Brain (organoid and tissue), 16 donors: ENCODE measurements at places on chromosomes 16 and 17. TPM values are rescaled to one million over a fixed set of nuclear protein-coding genes. Genes with fewer than 3 reads are reported as not detected.

- no peak for DNase-seq
Observed at GRCh38 chr17:29731589-29731929, 108.8 kb upstream of the CORO6 start.

- DNase-seq: no peak
Observed at GRCh38 chr16:69348222-69348621, 3.4 kb downstream of the TMED6 start.

DNA sequence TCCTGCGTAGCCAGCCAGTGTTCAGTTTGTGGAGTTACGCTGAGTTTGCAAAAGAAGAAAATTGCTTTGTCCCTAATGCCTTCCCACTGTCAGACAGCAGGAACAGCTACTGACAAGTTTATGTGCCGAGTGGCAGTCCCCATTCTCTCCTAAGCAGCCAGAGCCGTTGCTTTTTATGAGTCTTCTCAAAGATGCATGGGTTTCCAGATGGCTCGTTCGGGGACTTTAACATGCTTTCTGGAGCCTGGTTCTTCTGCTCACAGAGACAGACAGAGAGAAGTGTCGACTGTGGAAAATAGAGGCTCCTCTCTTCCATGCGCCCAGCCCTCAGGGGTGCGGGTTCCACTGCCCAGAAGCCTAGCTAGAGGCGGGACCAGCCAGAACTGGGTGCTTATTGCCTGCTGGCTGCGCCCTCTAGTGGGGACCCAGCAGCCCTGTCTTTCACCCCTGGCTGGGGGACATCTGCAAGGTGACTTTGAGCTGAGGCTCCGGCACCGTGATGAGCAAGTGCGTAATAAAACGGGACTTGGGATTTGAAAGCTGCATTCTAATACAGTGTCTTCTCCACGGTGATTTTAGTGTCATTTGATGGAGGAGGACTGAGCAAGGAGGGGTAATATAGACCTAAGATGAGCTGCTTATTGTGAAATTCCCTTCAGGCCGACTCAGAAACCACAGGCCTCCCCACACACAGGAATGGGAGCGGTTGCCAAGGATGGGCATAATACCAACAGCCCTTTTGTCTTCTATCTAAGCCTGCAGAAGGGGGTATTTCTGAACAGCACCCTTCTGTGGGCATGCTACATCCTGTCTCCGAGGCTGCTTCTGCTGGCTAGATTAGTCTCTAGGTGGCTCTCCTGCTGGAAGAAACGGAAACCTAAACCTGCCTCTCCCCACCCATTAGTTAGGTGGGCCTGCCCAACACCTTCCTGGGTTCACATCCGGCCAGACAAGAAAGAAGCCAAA is 73.1 kb downstream of the CCDC182 start:
- peak; percentile 93 for DNase-seq

- no peak for DNase-seq
Observed at GRCh38 chr16:50399411-50399810, 30.6 kb upstream of the BRD7 start.

- DNase-seq: no peak
Observed at GRCh38 chr16:84370723-84371552, 2.6 kb downstream of the ATP2C2 start.

GRCh38 chr17:30720013-30720471 is 104.5 kb downstream of the CRLF3 start:
- no peak for DNase-seq

- DNase-seq: no peak
Observed at GRCh38 chr17:34623856-34624766, 44.7 kb downstream of the TMEM132E start.

GRCh38 chr17:74543891-74544760 is 1.8 kb downstream of the CD300C start:
- DNase-seq: no peak

GRCh38 chr17:9322326-9322725 is 253.3 kb downstream of the STX8 start:
- peak; percentile 61 for DNase-seq

- no peak for DNase-seq
Observed at GRCh38 chr17:12081720-12082119, 61.0 kb downstream of the MAP2K4 start.

DNA sequence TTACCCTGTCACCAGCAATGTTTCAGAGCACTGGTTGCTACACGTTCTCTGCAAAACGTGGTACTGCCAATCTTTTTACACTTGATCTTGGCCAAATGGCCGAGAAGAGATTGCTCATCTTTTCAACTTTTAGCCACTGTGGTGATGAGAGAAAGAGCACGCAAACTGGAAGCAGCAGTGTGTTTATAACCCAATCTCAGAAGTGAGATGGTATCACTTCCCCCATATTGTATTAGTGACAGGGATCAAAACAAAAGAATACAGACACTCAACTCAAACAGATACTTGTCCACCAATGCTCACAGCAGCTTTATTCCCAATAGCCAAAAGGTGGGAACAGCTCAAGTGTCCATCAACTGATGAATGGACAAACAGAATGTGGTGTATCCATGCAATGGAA is 72.1 kb upstream of the FA2H start:
- no peak for DNase-seq

DNA sequence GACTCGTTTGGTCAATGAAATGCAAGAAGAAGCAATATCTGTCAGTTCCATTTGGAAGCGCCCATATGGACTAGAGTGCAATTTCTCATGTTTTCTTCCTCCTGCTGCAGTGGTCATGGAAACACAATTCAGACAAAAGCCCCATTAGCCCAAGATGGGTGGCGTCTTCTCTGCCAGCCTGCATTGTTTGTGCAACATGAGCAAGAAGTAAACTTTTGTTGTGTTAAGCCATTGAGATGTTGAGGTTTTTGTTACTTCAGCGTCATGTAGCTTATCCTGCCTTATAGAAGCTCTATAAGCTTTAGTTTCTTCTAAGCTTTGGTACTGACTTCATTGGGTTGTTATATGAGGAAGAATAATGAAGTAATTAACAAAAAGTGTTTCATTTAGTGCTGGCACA is 137.4 kb downstream of the NPIPB5 start:
- no peak for DNase-seq

DNA sequence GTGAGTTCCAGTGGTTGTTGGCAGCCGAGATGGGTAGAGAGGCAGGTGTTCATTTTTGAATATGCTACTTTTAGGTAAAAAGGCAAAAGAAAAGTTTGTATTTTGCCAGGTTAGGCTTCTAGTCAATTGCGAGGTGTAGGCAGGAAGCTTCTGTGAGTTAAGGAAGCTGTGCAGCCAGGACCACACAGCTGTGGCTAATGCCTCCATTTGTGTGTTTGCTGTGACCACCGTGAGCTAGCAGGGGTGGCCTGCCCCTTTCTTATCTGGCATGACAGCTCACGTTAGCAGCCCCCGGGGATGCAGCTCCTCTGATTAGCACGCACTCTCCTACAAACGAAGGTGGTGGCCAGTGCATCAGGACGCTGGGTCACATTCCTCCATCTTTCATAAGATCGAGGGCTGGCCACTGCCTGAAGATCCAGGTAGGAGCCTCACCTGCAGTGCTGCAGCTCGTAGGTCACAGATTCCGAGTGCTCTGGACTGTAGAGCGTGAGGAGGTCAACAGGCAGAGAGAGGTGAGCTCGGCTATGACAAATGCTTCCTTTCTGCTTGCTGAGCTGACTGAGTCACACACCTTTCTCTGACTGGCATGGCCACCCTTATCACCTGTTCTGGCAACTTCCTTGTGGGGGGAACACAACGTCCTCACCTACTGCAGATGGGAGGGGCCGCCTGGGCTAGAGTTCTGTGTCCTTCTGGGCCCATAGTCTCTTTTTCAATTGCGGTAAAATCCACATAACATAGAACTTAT is 244.4 kb downstream of the HS3ST3B1 start:
- DNase-seq: no peak

DNA sequence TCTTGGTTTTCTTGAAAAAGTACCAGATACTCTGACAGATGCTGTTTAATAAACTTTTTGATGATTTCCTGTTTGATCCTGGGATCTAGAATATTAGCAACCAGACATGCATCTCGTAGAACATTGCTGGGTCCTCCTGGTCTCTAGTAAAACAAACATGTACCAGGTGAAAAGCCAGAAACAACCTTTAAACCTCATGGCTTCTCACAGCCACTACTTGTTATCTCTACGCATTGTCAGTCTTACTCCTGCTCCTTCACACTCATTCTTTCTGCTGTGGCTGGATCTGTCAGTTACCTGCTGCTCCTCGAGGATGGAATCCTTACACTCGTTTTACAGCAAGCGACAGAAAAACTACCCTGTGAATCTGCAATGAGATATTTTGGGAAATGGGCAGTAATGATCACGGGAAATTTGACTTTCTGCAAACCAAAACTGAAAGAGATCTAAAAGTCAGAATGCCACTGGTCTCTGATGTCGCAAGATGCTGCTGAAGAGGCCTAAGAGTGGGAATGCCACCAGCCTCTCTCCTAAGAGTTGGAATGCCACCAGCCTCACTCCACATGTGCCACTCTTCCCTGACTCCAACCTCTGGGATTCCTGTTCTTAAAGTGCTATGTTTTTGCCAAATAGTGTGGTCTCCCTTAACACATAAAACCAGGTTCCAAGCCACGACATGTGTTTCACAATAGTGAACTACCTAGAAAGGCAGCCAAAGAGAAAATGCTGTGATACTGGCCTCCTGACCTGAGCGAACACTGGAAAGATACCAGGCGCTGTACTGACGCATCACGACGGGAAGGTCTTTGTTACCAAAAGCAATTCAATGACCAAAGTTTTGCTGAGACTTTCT is 86.3 kb downstream of the VPS53 start:
- no peak for DNase-seq

- DNase-seq: no peak
Observed at GRCh38 chr17:66929591-66929990, 34.9 kb upstream of the CACNG4 start.

- no peak for DNase-seq
Observed at GRCh38 chr16:13335879-13336278, 434.5 kb downstream of the SHISA9 start.

CD300C gene
- 0.36 TPM for polyA plus RNA-seq

ICAM2 gene
- 25.2 TPM for polyA plus RNA-seq

VAMP2 gene
- 375 TPM for polyA plus RNA-seq

ERI2 gene
- polyA plus RNA-seq: 4.7 TPM

KIAA0513 gene
- 18.2 TPM for polyA plus RNA-seq

HSD3B7 gene
- polyA plus RNA-seq: 7.4 TPM

CCL15 gene
- polyA plus RNA-seq: not detected

MMP2 gene
- polyA plus RNA-seq: 4.2 TPM
